Ureter (tissue), 1 donor: ENCODE measurements at places on chromosomes 5 and 9. TPM values are rescaled to one million over a fixed set of nuclear protein-coding genes. Genes with fewer than 3 reads are reported as not detected.

DNA sequence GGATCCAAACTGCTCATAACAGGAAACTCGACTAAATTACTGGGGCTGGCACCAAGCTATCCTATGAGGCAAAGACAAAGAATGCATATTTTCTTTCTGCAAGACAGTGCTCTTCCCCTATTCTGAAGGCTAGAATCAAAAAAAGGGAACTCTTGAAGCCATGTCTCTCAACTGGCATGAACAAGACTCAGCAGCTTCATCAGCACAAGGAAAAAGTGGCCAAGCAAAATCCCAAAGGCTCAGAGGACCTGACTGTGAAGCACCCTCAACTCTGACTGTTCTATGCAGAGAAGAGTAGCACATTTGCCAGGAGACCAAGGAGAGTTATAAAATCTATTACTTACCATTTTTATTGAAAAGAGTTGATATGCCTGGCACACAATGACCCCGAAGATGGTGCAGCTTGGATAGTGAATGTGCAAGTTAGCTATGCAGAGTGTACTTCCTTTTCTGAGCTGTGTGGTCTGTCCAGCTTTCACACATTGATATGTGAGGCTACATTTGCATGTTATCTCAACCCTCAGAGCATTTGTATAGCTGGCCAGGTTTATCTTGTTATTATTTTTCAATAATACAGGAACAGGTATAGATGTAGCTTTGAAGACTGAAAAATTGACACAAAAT is 51.0 kb upstream of the FYB1 start:
- no peak for DNase-seq

Gene EIF4E1B
- not detected for total RNA-seq

GRCh38 chr5:77947041-77947428 is 170.9 kb upstream of the TBCA start:
- DNase-seq = no peak

GRCh38 chr9:73869264-73869663 is 627.9 kb upstream of the RORB start:
- no peak for DNase-seq

DNA sequence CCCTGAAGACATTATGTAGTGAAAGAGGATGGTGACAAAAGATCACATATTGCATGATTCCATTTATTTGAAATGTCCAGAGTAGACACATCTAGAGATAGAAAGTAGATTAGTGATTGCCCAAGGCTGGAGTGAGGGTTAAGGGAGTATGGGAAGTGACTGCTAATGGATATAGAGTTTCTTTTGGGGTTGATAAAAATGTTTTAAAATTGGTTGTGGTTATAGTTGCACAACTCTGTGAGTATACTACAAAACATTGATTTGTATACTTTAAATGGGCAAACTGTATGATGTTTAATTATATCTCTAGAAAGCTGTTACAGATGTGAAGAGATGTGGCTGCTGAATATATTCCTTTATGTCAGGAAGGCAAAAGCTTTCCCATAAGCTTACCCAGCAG is 202.8 kb downstream of the CCDC171 start:
- DNase-seq = no peak

- DNase-seq = no peak
These were observed 370.7 kb downstream of the ZSWIM6 start for GRCh38 chr5:61702784-61703183.

DNA sequence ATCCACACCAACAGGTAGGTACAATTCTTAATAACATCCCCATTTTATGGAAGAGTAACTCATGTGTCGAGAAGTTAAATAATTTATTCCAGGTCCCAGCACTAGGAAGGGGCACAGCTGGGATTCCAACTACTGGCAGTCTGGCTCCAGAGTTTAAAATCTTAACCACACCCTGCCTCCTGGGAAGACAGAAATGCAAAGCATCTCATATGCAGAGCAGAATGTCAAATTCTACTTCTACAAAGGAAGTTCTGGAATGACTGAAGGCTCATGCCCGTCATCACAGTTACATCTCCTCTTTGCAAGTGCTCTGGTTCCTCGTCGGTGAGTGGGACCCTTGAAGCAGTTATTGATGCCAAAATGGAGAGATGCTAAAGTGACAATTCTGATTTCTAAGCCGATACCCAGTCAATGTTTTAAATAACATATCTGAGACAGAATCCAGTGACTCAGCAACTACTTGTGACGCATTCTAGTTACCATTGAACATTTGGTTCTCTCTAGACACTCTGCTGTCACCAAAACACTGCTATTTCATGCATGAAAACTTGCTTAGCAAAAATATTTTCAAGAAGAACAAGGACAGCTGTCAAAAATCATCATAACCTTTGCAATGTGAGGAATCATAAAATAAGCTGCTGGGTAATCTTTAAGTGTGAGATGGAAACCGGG is 412.7 kb downstream of the CTNND2 start:
- no peak for DNase-seq

Gene NAIP
- 30.5 TPM for total RNA-seq

Gene IL9
- total RNA-seq = not detected

Gene LMAN2
- total RNA-seq = 129 TPM

DNA sequence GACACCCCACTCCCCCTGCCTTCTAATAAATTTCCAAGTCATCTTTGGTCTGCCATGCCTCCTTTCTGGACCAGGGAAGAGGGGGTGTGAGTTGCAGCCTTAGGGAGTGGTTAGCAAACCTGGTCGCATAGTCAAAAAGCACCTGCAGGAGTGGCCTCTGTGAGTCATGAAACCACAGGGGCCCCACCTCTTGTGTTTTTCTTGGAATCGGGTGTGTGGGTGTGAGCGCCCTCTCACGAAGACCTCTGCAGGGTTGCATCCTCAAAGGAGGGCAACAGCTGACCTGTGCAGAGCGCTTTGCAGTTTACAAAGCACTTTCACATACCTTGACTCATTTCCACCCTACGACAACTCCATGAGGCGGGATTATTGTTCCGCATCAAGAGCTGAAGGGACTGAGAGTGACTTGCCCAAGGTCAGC is 36.8 kb upstream of the TEX48 start:
- DNase-seq = peak; percentile 65

Gene TAF11L11
- total RNA-seq = not detected

DNA sequence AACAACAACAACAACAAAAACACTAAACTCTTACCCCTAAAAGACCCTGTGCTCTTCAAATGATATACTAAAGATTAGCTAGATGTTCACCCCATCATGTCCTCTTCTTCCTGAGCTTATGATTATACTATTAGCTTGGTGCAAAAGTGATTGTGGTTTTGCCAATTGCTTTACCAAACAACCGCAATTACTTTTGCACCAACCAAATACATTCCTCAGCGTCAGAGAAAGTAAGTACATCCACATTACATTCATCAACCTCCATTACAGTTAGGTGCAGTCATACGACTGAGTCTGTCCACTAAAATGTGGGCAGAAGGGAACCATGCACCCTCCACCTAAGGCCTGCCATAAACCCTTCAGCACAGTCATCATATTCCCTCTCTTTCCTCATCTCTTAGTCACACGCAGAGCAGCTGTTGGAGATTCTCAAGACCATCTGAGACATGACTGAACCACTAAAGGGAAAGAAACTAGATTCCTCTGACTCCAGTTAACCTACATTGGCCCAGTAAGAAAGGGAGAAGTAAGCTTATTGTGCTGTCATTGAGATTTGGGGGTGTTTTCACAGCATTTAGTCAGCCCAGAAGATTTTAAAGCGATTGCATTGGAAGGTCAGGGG is 181.6 kb upstream of the TLE4 start:
- no peak for DNase-seq

Gene LIFR
- total RNA-seq = 65.4 TPM

Gene RGP1
- 34.3 TPM for total RNA-seq

Gene ECSCR
- 31.1 TPM for total RNA-seq

Gene CDHR2
- not detected for total RNA-seq

Gene CNTNAP3B
- total RNA-seq = 24.1 TPM
